ENCODE measurements at places on chromosomes 3 and 15.

DNA sequence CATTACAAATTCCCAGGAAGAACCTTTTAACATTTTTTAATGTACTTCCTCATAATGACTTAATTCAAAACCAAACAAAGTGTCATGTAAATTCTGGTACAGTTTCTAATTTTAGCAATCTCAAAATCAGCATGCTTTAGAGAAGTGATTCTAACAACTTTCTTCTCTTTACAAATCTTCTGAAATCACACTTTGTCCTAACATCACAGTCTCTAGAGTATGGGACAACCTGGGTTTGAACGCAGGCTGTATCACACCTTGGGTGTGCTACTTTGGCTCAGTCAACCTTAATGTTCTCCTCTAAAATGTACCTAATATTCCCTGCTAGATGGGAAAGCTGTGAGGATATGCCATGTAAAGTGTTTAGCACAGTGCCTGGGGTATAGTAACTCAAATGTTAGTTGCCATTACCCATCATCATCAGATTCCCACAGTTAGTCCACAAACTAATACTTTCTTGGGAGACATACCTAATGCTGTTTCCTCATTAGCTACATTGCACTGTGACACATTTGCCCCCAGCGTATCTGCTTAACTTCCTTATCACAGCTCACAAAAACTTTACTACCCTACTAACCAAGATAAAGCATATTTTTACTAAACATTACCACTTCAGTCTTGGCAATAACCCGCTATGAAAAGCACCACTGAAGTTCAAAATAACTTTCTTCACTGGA lies 3.1 kb downstream of the TSPAN3 start:
- DNase-seq: no peak

DNA sequence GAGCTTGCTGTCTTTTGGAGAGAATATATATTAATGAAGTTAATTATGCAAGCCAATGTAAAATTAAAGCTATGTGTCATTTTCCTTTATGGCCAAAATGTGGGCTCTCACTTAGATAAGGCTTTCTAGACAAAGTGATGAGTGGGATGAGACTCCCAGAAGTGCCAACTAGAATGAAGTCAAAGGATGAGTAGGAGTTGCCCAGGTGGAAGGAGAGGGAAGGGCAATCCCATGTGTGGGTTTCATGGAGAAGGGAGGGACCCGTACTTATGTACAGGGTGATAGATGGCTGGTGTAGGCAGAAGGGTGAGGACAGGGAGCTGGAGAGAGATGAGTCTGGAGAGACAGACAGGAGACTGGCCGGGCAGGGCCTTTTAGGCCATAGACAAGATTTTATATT lies 239.2 kb downstream of the THRB start:
- DNase-seq: no peak

DNA sequence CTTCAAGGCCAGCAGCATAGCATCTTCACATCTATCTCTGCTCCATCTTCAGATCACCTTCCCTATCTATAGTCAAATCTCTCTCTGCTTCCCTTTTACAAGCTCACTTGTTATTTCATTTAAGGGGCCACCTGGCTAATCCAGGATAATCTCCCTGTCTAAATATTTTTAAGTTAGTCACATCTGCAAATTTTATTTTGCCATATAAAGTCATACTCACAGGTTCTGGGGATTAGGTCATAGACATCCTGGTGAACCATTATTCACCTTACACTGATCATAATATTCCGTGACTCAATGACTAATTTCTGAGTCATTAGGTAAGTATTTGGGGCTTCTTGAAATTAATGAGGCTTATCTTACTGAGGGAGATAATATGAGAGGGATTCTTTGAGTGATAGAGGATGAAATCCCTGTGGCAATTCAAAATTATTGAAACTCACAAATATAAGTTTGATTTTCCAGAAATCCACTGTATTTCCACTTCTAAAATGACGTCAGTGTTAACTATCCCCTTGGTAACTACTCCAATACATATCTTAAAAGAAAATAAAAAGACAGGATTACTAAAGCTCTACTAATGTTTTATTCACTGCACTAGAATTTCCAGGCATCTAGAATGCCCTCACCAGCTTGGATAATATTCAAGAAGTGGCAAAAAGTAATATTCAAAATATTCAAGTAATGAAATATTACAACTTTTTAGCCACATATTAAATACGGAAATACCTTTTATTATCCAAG lies 93.7 kb upstream of the RBMS3 start:
- DNase-seq: peak; percentile 99

- no peak for DNase-seq
These were observed 115.5 kb downstream of the EBLN2 start for GRCh38 chr3:73176941-73177340.

DNA sequence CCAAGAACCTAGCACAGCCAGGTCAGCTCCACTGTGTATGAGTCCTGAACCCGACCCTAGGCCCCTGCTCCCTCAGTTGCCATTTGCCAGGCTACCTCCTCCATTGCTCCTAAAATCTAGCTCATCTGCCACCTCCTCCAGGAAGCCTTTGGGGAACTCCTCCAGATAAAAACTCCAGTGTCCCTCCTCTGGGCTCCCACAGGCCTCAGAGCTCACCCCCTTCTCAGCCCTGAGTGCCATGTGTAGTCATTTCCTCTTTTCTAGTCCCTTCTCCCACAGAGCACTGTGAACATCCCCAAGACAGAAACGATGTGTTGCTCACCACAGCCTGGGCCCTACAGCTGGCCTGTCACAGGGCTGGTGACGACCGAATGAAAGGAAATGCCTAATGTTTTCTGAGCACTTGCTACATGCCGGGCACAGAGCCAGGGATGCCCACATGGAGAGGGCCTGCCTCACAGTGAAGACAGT lies 61.0 kb downstream of the IQSEC1 start:
- no peak for DNase-seq

DNA sequence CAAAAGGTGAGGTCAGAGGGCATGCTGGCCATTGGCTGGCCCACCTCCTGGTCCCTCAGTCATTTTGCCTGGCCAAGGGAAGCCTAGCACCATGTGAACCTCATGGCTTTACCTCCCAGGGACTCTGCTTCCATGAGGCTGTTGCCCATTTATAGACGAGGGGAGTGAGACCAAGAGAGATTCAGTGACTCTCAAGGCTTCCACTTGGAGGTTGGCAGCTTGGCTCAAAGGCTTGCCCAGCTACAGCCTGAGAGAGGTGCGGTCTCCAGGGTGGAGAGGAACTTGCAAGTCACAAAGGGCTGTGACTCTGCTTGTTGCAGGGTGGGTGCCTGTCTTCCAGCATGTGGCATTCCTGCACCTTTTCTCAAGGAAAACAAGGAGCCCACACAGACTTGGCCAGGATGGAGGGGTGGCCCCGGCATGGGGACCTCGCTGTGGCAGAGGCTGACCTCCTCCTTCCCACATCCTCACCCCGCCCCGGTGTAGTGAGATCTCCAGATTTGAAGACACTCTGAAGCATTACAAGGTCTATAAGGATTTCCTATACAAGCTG lies 24.5 kb downstream of the CFAP100 start:
- no peak for DNase-seq

GRCh38 chr3:90221900-90222299 lies 1114.5 kb downstream of the EPHA3 start:
- DNase-seq: no peak

- no peak for DNase-seq
These were observed 36.0 kb downstream of the SLC25A26 start for GRCh38 chr3:66256806-66257205.

GRCh38 chr3:66520724-66521123 lies 19.9 kb upstream of the LRIG1 start:
- no peak for DNase-seq

- DNase-seq: no peak
These were observed 9.4 kb upstream of the SACM1L start for GRCh38 chr3:45679805-45680204.

All from kidney tubule cell (primary cell).